ENCODE measurements at places on chromosomes 12 and 14. TPM values are rescaled to one million over a fixed set of nuclear protein-coding genes. Genes with fewer than 3 reads are reported as not detected.

GRCh38 chr14:105793836-105794235, 267.5 kb downstream of the TMEM121 start:
- H3K36me3 ChIP-seq: peaks cover 7% of the 10 kb centered on the region
- no peak overlapping the region for H3K4me3 ChIP-seq
- H3K27me3 ChIP-seq: no peaks in the 10 kb centered on the region
- no peak for DNase-seq

- DNase-seq: peak; percentile 40
- H3K4me3 ChIP-seq: no peak overlapping the region
- no peaks in the 10 kb centered on the region for H3K4me1 ChIP-seq
These were observed 35.7 kb downstream of the FOXA1 start for GRCh38 chr14:37559386-37559785.

- peak overlapping the region; percentile 39 for H3K27ac ChIP-seq
- H3K4me1 ChIP-seq: peaks cover 18% of the 10 kb centered on the region
- H3K4me3 ChIP-seq: no peak overlapping the region
- no peaks in the 10 kb centered on the region for H3K27me3 ChIP-seq
- H3K36me3 ChIP-seq: no peaks in the 10 kb centered on the region
- DNase-seq: no peak
These were observed 75.0 kb downstream of the ACADS start for GRCh38 chr12:120800665-120801064.

DNA sequence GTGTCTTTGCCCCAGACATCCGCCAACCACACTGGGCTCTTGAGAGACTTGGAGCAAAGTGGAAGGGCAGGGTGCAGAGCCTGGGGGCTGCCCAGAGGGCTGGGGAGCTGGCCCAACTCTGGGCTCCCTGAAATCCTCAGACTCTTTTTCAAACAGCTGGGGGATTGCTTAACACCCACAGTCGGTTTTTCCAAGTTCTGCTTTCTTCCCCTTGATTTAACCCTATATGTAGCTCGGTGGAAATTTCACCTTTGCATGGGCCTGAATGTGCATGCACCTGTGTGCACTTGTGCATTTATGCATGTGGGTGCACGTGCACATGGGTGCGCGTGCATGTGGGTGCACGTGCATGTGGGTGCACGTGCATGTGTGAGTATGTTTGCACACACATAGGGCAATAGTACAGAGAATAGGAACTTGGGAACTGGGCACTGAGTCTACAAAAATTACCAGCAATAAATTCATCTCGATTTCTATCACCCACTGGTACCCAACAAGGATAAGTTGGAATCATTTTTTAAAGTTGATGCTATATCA, 52.3 kb upstream of the RFLNA start:
- DNase-seq: no peak
- H3K36me3 ChIP-seq: no peaks in the 10 kb centered on the region
- no peak overlapping the region for H3K4me3 ChIP-seq
- no peak overlapping the region for H3K27ac ChIP-seq
- H3K4me1 ChIP-seq: no peaks in the 10 kb centered on the region

DNA sequence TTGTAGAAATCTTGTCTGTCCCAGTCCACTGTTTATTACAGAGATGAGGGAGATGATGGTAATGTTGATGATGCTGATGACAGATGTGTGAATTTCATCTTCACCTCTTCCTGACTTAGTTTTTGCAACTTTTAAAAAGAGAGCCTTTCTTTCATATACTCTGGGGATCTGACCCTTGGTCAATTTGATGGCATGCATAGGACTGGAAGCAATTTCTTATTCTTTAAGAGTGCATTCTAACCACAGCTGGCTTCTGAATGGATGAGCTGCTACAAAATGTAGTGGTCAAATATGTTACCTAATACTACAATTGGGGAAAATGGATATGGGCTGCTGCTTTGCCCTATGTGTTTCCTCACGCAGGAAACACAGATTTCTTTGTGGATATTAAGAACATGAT, 80.8 kb downstream of the MYRFL start:
- H3K27me3 ChIP-seq: no peaks in the 10 kb centered on the region
- no peak for DNase-seq
- H3K36me3 ChIP-seq: no peaks in the 10 kb centered on the region

GRCh38 chr12:224330-224729, 10.4 kb upstream of the SLC6A12 start:
- H3K27me3 ChIP-seq: no peaks in the 10 kb centered on the region
- H3K4me3 ChIP-seq: no peak overlapping the region
- peaks cover 8% of the 10 kb centered on the region for H3K4me1 ChIP-seq
- H3K36me3 ChIP-seq: no peaks in the 10 kb centered on the region

GRCh38 chr14:62866376-62866775, 178.9 kb downstream of the KCNH5 start:
- H3K27ac ChIP-seq: no peak overlapping the region
- no peaks in the 10 kb centered on the region for H3K36me3 ChIP-seq
- DNase-seq: no peak
- H3K4me1 ChIP-seq: peaks cover 10% of the 10 kb centered on the region
- no peak overlapping the region for H3K4me3 ChIP-seq
- no peaks in the 10 kb centered on the region for H3K27me3 ChIP-seq

VWF gene
- 0.31 TPM for total RNA-seq

Data from GM23338 (cell line).